Stimulated activated CD4-positive, alpha-beta T cell treated with anti-CD3 and anti-CD28 coated beads, Interleukin-12 subunit alpha, Interleukin-12 subunit beta, amount 100 ng/mL, for 24 hours (primary cell): ENCODE measurements at places on chromosomes 1 and 21.

DNA sequence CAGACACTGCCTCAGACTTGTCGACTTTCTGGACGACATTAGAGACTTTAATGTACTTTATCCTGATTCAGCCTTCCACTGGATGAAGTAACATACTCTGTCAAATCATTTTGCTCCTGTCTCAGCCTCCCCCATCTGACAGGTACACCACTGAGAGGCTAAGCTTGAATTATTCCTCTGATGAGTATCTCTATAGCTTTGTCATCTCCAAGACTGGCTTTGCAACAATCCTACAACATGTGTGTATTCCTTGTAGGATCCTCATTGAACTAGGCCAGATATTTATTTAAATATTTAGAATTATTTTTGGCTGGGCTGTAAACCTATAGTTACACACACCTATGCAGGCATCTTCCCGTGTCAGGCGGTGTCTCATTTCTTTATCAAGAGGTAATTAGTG, 1.1 kb upstream of the TRIM58 start:
- DNase-seq: no peak

- DNase-seq: peak; percentile 33
Measured at GRCh38 chr21:20997636-20998455, at the start of gene NCAM2. NCAM2 (plus strand) TSS chr21:20998409.

GRCh38 chr1:36322041-36322785, 1.2 kb downstream of the EVA1B start:
- no peak for DNase-seq

DNA sequence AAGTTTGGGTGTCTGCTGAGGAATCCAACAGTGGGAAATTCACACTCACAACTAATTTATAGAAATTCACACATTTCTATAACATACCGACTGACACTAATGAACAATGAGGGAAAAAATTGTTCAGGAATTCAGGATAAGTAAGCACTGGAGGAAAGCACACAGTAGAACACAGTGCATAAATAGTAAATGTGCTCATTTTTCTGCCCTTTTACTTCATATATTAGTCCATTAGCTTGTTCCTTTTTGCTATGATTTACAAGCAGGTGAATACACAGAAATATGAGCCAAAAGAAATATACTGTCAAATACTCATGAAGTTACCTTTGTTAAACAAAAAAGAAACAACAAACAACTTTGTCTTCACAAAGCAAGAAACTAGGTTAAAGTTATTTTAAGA, 11.3 kb downstream of the NRIP1 start:
- no peak for DNase-seq

DNA sequence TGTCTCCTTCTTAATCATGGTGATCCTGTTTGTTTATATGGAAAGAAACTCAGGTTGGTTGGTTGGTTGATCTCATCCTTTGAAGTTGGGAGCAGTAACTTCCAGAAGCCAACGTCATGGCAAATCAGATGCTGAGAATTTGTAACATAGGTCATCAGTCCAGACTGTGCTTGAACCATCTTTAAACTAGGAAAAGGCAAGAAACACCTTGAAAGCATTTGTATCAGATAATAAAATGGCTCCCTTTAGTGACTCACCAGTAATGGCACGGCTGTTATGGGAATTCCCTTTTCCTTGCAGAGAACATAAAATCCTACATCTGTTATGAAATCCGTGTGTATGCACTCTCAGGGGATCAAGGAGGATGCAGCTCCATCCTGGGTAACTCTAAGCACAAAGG, 58.1 kb downstream of the SERBP1 start:
- no peak for DNase-seq

- no peak for DNase-seq
Measured at GRCh38 chr21:42219606-42220137, 732 bp downstream of the ABCG1 start.

DNA sequence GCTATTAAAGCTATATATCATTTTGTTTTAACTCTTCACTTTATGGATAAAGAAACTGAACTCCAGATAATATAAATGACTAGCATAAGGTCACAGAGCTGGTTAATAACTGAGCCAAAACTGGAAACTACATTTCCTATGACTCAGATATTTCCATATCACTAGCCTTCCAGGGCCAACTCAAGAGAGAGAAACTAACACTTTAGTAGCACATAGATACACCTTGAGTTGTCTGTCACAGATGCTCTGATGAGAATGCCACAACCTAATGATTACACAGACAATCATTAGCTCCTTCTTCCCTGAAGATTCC, 40.7 kb downstream of the NME7 start:
- DNase-seq: no peak

DNA sequence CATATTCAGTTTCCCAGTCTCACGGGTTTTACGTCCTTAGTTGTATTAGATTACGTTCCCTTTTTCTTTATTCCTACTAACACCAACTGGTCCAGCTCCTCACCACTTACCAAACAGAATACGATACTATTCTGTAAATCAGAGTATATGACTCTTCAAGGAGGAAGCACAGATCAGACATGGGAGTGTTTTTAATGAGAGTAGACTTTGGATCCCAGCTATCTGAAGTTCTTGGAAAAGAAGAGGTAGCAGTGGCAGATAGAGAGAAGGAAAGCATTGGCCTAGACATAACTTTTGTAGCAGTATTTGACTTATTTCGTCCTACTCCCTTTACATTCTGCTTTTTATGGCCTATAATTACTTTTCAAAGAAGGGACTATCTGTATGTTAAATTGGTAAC, 24.1 kb upstream of the PLA2G4A start:
- DNase-seq: no peak

DNA sequence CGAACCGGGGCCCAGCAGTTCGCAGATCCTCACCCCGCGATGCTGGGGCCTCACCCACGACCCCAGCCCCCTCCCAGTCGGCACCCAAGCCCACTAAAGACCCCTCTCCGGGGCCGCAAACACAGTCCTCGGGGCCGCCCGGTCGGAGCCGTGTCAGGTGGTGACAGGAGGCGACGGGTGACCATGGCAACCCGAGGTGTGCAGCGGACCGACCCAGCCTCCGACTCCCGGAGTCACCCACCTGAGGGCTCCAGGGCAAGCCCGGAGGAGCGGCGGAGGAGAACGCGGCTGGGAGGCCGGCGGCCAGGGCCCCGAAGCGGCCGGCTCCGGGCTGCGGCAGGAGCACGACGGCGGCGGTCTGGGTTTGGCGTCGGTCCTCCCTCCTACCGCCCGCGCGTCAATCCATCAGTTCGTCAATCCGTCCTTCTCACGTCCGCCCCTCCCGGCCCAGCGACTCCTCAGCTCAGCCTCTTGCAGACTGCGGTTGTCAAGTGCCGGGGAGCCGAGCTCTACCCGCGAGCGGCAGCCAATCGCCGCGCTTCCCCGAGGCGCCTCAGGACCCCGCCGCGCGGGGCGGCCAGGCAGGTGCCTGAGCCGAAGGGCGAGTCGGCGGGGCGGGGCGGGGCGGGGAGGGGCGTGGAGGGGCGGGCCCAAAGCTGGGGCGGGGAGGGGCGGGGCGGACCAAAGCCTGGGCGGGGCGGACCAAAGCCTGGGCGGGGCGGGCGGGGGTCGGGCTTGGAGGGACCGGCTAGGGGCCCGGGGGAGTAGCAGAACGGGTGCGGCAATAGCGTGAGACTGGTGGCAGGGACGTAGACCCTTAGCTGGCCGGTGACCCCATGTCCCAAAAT, at the start of gene WDR47:
Gene WDR47, minus strand, starts transcription at position 482 of the 848 bp plus-strand sequence. CDS start 18,590 bp downstream, outside the sequence.
- DNase-seq: peak; percentile 88

DNA sequence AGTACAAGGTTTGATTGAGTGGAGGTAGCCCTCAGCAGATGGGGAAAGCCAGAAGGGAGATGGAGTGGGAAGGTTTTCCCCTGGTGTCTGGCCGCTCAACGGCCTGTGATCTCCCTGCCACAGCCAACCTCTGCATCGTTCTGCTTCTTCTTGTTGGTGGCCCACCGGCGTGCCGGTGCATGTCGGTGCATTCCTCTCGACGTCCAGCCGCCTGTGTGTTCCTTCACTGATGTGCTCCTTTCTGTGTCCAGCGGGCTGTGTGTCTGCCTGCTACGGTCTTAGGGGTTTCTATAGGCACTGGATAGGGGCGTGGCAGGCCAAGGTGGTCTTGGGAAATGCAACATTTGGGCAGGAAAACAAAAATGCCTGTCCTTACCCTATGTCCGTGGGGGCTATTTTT, 101.0 kb downstream of the XPR1 start:
- DNase-seq: no peak

- peak; percentile 23 for DNase-seq
Measured at GRCh38 chr1:40951943-40952743, 27.4 kb upstream of the CTPS1 start.

DNA sequence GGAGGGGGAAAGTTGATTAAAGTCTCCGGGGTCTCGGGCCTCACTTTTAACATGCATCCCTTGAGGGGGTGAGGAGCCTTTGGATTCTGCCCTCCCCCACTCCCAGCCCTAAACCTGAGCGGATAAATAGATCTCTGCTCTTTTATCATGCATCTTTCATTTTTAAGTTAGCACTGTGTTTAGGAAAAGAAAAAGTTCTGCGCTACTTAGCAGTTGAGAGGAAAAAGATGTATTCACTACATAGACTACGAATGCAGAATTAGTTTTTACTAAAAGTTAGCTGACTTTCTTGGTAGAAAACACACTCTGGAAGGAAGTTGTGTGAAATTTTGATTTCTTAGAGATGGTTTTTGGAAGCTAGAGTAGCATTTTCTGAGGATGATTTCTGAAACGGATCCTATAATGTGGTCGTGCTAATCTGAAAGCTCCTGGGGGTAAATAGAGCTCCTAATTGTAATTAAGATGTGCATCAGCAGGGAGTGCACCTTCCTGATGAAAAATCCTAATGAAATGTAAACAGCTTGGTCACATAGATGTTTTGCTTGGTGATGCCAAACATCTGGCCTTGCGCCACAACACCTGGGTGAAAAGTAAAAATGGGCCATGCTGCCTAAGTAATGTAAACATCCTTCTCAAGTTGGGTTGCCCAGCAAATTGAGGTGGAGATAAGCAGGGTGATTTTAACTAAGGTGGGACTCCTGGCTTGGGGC, 1.8 kb downstream of the ROR1 start:
- DNase-seq: no peak

DNA sequence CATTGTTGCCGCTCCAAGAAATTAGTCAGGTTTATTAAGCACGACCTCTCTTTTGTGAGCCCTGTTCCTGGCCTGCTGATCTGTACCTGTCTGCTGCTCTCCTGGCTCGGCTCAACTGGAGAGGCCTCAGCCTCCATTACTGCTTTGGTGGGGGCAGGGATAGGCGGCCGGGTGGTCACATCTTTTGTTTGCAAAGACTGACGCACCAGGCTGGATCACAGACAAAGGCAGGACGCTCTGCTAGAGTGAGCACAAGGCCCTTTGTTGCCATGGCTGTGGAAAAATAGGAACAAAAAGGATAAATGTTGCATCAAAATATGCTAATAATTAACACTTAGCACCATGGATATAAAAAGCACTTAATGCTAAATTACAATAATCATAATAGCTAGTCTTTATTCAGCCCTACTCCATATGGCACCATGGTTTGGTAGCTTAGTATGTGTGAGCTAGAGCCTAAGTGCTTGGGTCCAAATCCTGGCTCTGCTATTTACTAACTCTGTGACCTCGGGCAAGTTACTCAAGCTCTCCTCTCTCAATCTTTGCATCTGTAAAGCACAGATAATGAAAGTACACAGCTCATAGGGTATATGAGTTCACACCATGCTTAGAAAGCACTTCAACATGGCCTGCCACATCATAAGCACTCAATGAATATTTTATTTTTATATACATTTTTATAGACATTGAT, 28.9 kb upstream of the HPDL start:
- DNase-seq: no peak

- no peak for DNase-seq
Measured at GRCh38 chr1:29820401-29820800, 584.1 kb downstream of the PTPRU start.

DNA sequence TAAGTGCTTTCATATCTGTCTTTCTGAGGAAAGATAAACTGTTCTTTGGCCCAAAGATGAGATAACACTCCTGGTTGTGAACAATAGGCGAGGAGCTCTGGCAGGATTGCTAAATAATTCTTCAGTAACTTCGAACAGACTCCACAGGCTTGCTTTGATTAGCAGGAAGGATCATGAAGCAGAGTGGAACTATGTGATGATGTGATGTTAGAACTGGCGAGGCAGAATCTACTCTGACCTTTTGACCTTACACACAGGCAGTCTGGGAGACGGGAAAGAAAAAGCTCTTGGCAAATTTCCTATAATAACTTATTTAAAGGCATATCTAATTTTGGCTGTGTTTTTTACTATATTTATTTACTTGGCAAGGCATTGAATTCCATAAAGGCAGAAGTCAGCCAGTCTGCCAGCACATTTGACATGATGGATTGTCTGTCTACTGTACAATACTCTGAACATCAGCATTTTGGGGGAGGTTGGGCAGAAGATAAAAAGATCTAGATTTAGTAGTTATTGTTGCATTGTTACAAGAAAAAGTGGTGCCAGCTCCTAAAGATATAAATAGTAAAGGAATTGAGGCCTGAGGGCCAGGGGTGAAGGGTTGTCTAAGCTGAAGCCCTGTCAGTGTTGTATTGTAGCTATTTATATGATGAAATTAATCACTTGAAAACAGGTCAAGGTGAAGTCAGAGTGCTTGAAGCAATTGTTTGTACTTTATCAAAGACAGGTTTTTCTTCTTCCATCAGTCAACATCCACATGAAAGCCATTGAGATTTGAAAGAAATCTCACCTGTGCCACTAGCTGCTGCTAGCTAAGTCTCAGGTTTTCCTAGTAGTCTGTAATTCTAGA, 708.8 kb downstream of the LTN1 start:
- no peak for DNase-seq

GRCh38 chr1:17148950-17149608, 29.8 kb upstream of the PADI2 start:
- DNase-seq: no peak

DNA sequence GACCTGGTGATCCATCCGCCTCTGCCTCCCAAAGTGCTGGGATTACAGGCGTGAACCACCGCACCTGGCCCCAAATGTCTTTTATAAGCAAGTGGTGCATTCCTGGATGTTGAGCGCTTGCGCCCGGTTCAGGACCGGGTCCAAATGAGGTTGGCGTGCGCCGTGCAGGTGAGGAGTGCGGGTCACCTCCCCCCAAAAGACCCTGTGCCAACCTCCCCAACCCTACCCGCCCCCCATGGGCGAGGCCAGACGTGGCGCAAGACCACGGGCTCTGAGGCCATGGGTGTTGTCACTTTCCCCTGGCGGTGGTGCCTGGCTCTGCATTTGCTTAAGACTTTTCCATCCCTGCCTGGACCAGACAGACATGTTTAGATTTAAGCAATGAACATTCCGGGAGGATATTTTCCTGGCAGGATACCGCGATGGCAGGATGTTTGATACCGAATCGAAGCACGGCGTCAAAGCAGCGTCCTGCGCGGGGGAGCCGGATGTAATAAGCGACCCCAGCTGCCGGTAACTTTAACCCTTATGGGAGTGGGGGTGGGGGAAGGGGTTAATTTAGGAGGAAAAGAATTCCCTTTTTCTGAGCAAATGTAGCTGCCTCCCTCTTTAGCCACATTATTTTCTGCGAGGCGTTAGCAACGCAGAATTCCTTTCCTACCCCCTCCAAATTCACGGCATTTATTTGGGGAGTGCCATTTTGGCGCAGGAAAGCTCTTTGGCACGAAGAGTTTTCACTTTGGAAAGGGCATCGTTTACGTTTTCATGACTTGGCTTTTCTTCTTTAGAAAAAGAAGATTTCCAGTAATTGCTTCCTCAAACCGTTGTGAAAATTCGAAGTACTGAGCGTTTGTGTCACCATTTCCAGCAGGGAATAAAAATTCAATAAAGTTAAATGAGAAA, 27.8 kb upstream of the RNF187 start:
- DNase-seq: peak; percentile 3

- no peak for DNase-seq
Measured at GRCh38 chr1:203473781-203474305, 1.8 kb upstream of the PRELP start.

- no peak for DNase-seq
Measured at GRCh38 chr1:241532162-241532531, at the start of gene KMO. KMO (plus strand) TSS chr1:241532378; CDS start chr1:241532445, 67 bp downstream.

GRCh38 chr1:152777510-152778137, 2.7 kb downstream of the LCE1F start:
- no peak for DNase-seq
